ENCODE measurements at places on chromosomes 11 and 22. TPM values are rescaled to one million over a fixed set of nuclear protein-coding genes. Genes with fewer than 3 reads are reported as not detected.

DNA sequence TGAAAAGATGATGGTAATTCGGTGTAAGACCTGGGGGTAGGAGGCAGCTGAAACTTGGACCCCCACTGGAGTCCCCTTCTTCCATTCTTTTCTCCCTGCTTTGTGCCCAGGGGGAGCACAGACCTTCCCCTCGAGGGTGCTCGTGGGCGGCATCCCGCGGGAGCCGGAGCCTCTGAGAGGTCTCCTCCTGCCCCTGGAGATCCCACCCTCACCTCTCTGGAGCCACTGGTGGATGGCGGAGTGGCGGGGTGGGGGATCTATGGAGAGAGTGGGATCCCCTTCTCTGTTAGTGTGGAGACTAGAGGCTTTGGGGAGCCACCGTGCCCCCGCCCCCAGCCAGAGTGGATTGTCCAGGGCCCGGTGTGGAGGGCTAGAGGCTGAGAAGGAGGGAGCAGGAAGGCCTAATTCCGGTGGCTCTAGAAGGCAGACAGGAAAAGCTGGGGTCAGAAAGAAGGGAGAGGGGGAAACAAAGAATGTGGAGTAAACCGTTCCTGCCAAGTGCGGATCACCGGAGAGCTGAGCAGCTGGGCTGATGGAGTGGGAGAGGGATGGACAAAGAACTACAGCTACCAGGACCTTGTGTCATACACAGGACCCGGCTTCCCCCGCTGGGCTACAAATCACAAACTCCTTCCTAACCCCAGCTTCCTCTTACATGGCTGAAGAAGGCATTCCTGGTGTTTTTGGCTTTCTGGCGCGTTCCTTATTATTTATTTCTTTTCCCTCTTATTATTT, 41.9 kb downstream of the KCNJ1 start:
- DNase-seq: no peak

DNA sequence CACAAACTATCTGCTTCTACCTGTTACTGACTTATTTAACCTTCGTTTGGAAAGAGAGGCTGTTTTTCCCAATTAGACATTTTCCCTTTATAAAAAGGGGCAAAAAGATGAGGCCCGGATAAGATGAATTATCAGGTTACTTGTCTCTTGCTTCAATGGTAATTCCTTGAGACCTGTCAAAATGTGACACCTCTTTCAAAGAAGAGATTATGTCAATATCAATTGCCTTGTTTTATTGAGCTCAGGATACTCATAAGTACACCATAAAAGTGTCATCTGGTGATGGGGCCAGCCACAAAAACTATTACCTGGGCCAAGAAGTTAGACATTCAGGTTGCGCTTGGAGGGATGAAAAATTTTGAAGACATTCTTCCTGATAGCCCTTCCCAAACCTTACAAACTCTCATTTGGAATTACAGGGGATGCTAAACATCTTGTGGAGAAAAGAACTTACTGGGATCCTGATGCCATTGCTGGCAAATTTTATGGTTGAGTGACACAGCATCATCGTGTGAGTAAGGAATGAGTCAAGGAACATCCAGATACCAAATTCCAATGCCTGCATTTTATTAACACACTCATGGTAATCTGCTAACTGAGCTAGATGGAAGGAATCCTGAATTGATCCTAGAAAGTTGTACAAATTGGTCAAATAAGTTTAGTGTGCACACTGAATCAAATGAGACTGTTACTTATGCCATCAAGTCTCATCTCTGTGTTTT, 1071.2 kb downstream of the LRRC4C start:
- no peak for DNase-seq

DNA sequence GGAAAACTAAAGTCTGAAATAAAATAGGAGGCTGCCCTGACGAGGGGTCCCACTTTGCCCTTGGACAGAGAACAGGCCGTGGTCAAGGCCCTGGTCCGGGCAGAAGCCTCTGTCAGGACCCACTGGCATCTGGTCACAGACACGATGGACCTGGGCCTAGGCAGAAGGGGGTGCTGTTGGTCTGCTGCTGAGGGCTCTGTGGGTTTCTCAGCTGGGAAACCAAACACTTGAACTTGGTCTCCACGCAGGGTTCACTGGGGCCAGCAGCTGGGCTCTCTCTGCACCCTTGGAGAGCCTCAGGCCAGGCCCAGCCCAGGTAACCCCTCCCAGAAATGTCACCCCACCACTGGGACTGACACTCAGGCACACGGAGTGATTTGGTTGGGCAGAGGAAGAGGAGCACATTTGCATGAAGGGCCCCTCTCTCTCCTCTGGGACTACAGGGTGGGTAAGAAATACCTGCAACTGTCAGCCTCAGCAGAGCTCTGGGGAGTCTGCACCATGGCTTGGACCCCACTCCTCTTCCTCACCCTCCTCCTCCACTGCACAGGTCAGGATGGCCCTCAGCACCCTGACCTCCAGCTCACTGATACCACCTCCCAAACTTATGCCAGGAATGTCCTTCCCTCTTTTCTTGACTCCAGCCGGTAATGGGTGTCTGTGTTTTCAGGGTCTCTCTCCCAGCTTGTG, 48.1 kb upstream of the TOP3B start:
- DNase-seq: no peak

DNA sequence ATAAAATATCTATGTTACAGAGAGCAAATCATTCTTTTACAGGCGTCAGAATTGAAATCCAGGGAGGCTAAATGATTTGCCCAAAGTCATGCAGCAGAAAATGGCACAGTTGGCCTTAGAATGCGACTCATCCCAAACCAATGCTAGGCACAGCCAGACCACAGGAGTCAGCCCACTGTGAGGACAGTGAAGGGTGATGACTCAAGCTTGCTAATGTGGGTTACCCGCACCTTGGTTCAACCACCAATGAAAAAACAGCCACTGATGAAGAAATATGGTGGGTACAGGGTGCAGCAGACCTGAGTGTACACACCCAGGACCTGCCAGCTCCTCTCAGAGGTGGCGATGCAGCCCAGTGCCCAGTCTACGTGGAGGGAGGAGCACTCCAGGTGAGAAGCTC, 89.7 kb downstream of the ZC3H12C start:
- no peak for DNase-seq

DNA sequence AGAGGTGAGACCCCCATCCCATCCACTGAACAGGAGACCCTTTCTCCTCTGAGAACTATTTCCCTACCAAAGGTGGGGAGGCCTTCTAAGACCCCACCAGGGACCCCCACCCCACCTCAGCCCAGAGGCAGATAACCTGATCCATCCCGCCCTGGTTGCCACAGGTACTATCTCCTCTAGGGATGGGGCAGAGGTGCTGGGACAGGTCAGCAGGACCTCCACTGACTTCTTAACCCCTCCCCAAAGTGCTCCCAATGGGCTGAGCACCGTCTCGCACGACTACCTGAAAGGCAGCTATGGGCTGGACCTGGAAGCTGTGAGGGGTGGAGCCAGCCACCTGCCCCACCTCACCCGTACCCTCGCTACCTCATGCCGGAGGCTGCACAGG, 4.3 kb downstream of the INPPL1 start:
- DNase-seq: no peak

The OR8D4 gene
- total RNA-seq: 0.04 TPM

DNA sequence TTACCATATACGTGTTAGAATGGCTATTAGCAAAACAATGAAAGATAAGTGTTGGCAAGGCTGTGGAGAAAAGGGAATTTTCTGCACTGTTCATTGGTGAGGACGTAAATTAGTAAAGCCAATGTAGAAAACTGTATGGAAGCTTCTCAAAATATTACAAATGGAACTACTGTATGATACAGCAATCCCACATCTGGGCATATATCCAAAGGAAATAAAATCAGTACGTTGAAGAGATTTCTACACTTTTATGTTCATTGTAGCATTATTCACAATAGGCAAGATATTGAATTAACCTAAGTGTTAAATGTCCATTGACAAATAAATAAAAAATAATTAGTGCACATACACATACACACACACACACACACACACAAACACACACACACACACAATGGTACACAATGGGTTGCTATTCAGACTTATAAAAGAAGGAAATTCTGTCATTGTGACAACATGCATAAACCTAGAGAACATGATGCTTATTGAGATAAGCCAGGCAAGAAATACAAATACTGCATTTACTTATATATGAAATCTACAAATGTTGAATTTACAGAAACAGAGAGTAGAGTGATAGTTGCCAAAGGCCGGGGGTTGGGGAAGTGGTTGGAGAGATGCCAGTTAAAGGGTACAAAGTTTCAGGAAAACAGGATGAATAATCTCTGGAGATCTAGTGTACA, 565.8 kb upstream of the LRRC4C start:
- no peak for DNase-seq

DNA sequence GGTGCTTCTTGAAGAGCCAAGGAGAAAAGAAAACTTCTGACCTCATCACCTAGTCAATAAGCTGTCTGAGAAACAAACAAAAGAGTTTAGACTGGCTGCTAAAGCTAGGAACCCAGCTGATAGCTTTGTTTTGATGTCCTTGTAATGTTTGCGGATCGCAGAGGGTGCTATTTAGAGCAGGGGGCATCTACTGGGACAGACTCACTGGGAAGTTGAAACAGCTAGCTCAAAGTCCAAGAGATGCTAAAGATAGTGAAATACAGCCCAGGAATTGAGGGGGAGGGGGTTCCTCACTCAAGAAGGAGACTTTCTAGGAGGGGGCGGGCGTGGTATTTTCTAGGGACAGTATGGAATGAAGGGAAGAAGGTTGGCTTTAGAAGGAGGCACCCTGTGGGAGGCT, 18.9 kb downstream of the ZBTB16 start:
- no peak for DNase-seq

DNA sequence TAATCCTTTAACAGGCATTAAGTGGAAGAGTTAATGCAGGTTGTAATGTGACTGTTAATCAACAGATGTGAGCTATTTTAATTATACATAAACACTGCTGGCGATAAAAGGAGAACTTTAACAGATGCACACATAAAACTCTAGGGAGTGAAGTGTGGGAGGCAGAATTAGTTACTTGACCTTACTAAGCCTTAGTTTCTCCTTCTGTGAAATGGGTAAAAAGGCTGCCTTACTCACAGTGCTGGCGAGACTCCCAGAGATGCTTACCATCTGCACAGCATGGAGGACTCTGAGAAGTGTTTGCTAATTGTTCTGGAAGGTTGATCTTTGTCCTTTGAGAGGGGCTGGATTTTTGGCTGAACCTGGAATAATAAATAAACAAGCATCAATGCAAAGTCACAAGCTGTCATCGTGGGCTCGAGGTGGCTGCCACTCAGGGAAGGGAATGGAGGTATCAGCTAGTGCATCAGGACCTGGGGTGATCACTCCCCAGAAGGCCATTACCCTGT, 58.6 kb upstream of the MPEG1 start:
- DNase-seq: no peak

DNA sequence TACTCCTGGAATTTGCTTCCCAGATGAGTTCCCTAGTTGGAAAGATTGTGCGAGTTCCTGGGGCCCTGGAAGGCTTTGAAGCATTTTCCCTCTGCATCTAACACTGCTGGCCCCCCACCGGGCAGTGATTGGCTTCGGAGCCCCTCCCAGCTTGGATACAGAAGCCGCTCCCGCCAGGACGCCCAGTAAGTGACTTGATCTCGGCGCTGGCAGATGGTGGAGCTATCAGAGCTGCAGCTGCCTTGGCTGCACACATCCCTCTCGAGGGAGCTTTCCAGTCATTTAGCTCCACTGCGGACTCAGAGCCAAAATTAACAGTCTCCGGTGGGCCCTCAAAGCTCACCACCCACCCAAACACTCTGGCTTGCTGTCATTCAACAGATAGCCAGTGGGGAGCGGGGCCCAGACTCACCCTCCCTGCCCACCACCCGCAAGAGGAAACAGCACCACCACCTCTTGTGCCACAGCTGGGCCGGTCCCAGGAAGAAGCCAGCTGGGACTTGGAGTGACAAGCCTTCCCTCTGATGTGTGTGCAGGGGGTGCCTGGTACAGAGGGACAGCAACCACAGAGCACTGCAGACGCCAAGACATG, 162.3 kb downstream of the TRIM29 start:
- DNase-seq: no peak

DNA sequence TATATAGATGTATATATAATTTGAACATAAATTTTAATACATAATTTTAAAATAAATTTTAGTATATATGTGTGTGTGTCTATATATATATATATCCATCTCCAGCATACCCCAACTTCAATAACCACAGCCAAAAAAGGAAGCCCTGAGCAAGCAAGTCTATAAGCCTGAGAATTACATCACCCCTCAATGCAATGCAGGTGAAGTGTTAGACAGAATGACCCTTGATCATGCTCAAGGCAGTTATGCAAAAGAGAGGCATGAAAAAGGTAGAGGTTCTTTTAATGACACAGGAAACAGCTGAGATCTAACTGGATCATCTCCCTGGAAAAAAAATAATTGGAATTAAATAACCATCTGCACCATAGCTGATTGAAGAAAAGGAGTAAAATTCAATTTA, 557.9 kb upstream of the ANO5 start:
- DNase-seq: no peak
